ENCODE measurements at places on chromosomes 7 and 10.

DNA sequence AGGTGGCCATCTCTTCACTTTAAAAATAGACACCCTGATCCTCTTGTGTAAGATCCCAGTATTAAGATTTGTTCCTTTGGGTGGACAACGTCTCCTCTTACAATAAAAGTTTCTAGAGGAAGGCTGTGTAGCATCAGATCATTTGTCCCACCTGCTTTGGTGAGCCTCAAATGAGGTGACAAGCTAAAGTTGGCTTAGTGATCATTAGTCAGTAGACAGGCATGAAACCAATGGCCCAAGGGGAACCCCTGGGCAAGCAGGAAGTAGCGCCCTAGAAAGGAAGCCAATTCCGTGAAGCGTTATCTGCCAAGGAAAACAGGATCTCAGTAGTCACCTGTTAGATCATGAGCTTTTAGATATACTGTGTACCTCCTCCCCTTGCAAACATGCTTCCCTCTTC, 66.8 kb downstream of the PCGF5 start:
- DNase-seq, result no peak

DNA sequence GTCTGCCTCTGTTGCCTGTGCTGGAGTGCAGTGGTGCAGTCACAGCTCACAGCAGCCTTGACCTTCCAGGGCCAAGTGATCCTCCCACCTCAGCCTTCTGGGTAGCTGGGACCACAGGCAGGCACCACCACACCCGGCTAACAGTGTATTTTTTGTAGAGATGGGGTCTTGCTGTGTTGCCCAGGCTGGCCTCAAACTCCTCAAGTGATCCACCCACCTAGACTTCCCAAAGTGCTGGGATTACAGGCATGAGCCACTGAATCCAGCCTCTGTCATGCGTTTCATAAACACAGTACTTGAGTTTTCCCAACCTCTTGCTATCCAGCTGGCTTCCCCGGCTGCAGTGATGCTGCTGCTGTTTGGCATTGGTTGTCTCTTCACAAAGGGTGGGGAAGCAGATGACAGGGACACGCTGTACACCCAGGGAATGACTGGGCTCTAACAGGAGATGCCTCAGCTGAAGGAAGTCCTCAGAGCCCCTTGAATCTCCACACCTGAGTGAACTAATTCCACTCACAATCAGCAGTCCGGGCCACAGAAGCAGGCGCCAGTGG, 191.5 kb downstream of the DIP2C start:
- DNase-seq, result no peak

DNA sequence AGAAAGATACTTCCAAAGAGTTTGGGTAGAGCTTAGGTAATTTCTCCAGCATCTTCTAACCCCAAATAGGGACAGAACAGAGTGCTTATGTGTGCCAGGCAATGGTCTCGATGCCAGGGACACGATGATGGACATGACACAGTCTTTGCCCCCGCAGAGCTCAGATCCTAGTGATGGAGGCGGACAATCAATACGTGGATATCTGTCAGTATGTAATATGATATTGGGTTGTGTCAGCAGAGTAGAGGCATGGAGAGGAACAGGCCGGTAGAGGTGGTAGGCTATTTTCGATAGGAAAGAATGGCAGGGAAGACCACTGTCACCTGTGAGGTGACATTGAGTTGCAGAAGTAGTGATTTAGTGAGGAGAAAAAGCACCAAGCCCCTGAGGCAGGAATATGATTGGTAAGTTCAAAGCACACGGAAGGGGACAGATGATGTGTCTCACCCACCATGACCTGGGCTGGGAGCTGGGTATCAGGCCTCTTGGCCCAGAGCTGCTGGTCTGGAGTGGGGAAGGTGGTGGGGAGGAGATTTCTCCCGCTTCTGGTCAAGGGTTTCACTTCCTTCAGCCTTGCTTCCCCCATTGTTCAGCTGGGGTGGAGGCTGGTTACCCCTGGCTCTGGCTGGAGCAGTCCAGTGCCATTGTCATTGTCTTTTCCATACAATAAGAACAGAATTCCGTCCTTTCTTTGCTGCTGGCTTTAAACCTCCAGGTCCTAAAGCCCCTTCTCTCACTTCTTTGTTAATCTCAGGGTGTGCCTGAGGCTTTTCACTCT, 36.0 kb upstream of the SRGN start:
- DNase-seq, result no peak

- no peak for DNase-seq
These were observed 14.1 kb downstream of the RNF32 start for GRCh38 chr7:156654511-156655234.

- DNase-seq, result no peak
These were observed 218.8 kb downstream of the EBF3 start for GRCh38 chr10:129745186-129745750.

DNA sequence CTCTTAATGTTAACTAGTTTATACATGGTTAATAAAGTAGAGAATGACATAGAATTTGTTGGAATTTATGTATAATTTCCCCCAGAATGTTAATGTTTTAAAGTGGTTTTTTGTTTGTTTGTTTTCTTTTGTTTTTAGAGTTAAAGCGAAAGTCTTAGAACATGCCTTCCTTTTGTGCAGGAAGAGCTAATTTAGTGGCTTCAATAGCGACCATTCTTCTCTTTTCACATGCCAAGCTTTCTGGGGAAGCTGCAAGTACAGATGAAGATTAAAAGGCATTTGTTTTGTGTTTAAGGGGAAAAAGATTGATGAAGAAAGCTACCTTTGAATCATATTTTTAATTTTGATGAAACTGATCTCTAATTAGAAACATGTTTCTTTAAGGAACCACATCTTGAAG, 256.3 kb upstream of the CSTF2T start:
- DNase-seq, result no peak

DNA sequence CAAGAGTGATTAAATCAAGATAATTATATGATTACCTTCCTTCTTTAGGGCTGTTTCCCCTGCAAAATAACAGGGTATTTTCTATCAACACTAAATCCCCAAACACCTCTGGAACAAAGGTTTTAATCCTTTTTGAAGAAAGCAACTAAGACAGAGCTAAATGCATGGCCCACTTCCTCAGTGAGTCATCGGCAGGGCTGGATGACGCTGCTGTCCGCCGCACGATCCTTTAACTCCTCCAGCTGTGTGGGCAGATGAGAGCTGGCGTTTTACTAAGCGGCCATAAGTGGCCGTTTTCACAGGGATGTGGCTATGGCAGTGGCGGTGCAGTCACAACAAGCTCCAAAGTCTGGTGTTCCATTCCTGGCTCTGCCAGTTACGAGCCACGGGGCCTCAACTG, 76.0 kb upstream of the C1QL3 start:
- DNase-seq, result no peak

GRCh38 chr7:83486536-83486935, 162.4 kb downstream of the SEMA3E start:
- no peak for DNase-seq

GRCh38 chr10:129033790-129034272, 433.2 kb upstream of the MGMT start:
- DNase-seq, result no peak

GRCh38 chr10:116115036-116115641, 157.9 kb downstream of the GFRA1 start:
- no peak for DNase-seq

GRCh38 chr10:12806228-12807095, 195.1 kb downstream of the CCDC3 start:
- no peak for DNase-seq

DNA sequence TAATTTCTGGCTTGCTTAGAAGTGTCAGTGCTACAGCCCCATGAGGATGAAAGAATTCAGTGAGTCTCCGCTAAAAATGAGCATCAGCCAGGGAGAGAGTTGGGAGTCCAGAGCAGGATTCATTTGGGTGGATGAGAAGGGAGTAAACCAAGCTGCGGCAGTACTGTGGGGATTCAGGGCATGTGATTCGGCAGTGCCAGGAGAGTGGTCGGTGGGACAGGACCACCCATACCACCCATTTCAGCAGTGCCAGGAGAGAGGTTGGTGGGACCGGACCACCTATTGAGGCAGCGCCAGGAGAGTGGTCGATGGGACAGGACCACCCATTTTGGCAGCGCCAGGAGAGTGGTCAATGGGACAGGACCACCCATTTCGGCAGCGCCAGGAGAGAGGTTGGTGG, 144.2 kb downstream of the CELF2 start:
- DNase-seq, result no peak

DNA sequence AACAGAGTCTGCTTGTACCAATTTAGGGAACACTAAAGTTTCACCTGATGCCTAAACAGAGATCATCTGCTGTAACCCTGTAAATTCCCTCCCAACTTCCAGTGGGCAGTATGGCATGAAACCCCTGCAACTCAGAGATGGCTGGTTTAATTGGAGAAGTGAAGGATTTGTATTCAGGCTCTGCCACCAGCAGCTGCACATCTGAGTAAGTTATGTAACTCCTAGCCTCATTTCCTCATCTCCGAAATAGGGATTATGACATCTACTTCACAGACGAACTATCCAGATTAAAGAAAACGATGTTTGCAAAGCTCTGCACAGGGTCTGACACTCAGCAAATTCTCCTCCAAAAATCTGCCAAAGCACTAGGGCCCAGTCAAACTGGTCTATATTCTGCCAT, 493.0 kb downstream of the KCNMA1 start:
- no peak for DNase-seq

DNA sequence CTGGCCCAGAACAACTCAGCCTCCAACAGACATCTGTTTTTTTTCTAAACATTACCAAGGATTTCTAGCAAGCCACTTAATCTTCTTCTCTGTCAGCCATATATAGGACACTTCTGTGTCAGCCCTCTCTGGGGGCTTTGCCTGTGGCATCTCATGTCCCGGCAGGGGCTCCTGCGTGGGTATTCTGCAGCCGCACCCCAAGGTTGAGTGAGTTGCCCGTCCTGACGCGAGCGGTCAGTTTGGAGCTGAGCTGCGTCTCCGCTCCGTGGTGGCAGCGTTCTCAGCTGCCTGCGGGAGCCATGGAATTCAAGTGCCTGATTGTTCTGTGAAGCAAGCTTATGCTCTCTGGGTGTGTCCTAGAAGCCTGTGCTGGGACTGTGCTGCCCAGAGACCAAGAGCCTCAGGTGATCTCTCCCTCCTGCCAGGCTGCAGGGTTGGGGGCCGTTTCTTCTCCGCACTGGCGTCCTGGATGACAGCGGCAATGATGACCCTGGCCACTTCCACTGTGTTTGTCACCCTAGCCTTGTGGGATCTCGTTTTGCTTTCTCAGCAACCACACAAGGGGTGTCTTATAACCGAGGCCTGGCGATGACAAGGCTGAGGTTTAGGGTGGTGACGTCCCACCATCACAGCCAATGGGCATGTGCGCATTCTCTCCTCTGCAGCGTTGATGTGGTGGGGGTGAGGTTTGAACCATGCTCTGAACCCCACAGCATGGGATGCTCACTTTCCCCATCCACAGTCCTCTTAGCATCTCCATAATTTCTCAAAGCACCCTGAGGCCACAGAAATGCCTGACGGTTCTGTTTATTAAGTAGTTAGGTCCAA, 612.6 kb upstream of the FOXK1 start:
- no peak for DNase-seq

- no peak for DNase-seq
These were observed 109.0 kb downstream of the ST7 start for GRCh38 chr7:117062300-117062699.

DNA sequence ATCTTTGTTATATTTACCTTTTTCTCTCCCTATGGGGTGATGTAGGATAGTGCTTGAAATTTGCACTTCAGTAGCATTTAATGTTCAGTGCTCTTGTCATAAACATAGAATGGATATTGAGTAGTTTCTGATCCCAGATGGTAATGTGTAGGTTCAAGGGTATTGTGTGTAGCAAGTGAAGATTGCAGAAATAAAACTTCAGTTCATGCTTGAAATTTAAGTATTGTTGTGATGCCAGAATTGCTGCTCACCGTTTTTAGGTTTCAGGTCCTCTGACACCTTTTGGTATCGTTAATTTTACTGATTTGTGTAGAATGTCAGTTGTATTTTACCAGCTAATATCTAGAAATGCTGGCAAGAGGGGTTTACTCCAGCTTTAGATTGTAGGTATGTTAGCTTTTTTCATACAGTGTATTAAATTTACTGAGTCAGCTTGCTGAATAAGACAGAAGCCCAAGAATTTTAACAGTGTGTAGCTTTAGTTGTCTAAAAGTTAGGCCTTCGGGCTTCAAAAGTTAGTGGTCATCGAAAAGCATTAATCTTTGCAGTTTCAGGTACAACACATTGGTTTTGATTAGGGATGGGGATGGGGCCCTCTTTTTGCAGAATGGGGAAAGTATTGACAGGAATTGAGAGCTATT, 1.9 kb downstream of the PTEN start:
- DNase-seq, result no peak

- DNase-seq, result no peak
These were observed 20.3 kb upstream of the NUB1 start for GRCh38 chr7:151321341-151321740.

DNA sequence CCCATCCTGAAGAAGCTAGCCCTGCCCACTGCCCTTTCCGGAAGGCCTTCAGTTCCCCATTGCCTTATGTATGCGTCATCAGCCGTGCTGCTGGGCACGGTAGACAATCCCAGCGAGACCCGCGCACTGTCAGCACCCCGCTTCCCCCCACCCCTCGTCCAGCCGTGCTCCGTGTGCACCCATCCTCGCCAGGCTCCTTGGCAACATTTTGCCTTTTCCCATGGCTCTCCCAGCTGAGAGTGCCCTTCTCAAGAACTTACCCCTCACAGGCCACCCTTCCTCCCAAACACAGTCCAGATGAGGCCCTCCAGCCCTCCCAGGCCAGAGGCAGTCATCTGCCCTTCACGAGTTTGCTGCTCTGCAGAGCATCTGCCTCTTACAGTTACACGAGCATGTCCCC, 633.8 kb upstream of the FOXK1 start:
- DNase-seq, result peak; percentile 12

DNA sequence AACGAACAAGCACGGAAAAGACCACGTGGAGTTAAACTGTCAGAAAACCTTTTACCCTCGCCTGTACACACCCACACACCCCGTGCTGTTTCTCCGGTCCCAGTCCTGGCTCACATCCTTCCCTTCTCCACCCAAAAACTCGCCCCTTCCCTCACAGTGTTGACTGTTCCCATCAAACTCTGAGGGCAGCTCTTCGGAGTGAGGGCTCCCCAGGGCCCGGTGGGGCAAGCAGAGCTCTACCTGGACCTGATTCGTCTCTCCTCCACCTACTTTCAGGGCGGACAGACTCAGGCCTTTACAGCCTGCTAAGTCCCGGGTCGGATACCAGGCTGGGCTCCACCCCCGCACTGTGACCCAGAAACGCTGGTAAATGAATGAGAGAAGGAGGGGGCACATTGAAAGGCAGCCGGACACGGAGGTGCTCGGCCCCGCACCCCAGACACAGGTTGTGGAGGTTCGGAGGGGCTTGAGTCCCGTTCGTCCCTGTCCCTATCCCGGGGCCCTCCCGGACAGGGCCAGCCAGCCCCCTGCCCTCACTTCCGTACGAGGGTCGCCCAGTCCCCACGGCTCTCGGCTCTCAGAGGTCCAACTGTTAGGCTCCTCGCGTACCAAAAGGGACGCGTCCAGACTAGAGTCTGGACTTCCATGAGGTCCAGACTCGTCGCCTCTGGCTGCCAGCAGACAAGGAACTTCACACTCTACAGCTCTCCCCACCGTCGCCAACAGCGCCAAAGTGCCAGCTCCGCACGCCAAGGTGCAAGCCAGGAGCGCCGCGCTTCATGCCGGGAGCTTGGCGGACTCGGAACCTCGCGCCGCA, 31.7 kb upstream of the ASL start:
- DNase-seq, result peak; percentile 55
